Testis (tissue), 5 donors: ENCODE measurements at places on chromosomes 5 and 9.
A peak's percentile ranks its signal among the peaks of the same experiment; 100 is the strongest.

- no peak for DNase-seq
Measured at GRCh38 chr9:113388833-113389232, 12.0 kb upstream of the HDHD3 start.

DNA sequence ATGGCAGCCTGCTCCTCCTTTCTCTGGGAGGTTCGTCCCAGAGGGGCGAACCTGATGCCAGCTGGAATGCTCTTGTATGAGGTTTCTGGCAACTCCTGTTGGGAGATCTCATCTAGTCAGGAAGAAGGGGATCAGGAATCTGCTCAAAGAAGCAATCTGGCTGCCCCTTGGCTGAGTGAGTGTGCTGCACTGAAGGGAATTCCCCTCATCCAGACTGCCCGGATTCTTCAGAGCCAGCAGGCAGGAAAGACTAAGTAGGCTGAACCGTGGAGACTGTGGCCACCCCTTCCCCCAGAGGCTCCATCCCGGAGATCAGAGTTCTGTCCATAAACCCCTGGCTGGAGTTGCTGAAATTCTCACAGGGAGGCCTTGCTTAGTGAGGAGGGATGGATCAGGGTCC lies 476.0 kb downstream of the CSNK1G3 start:
- no peak for DNase-seq

DNA sequence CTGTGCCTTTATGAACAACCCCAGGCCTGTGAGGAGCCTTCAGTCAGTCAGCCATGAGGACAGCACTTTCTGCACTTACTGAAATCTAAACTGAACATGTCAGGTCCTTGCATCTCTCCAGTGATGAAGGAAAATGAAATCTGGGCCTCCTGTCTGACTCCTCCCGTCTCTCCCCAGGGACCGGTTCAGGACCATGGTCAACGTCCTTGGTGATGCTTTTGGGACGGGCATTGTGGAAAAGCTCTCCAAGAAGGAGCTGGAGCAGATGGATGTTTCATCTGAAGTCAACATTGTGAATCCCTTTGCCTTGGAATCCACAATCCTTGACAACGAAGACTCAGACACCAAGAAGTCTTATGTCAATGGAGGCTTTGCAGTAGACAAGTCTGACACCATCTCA lies 77.0 kb upstream of the PLPP6 start:
- DNase-seq, result no peak

- DNase-seq, result no peak
Measured at GRCh38 chr9:77712533-77713130, 64.5 kb upstream of the GNA14 start.

DNA sequence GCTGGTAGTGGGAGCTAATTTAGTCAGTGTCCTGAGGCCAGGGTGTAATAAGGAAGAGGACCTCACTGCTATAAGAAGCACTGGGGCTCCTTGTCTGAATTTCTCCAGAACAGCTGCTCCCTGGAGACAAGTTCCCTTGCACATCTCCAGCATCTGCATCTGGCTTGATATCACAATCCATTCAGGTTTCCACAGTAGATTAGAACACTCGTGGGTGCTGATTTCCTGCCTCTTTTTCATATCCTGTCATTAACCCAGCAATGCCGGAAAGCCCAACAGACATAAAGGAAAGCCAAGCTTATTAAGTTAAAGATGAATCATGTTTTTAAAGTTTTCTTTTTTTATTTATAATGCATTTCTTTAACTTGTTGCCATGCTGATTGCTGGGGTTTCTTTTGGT lies 232.3 kb upstream of the WWC1 start:
- no peak for DNase-seq

GRCh38 chr5:154472871-154473580 lies 5.0 kb downstream of the HAND1 start:
- DNase-seq, result no peak

DNA sequence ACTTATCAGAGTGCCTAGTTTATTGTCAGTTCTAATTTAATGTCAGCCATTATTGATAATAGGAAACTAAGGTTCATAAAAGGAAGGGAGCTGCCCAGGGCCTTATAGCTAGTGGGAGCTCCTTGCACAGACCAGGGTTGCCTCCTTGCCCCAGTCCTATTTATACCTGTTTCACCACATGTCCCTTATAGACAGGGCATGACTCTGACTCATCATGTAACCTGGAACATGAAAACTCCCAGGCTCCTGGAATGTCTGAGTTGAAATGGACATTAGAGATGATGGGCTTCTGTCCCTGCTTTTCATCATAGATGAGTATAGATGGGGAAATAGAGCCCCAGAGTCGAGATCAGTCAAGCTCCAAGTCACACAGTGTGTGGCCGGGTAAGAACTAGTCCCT lies 21.1 kb downstream of the FAT2 start:
- DNase-seq, result no peak

DNA sequence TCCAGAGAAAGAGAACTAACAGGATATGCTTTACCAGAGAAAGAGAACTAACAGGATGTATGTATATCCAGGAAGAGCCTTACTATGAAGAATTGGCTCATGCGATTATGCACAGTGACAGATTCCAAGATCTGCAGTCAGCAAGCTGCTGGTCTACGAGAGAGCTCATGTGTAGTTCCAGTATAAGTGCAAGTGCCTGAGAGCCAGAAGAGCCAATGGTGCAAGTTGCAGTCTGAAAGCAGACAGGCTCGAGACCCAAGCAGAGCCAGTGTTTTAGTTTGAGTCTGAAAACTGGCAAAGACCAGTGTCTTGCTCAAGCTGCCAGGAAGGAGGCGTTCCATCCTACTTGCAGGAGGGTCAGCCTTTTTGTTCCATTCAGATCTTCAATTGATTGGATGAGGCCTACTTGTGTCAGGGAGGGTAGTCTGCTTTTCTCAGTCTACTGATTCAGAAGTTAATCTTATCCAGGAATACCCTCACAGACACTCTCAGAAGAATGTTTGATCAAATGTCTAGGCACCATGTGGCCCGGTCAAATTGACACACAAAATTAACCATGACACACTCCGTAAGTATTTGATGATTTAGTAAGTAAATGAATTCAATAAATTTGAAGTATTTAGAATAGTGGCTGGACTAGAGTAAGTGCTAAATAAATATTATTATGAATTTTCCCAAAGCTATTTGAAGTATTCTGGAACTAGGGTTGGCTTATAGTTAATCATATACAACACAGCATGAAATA lies 372.1 kb upstream of the SGCD start:
- DNase-seq, result no peak

DNA sequence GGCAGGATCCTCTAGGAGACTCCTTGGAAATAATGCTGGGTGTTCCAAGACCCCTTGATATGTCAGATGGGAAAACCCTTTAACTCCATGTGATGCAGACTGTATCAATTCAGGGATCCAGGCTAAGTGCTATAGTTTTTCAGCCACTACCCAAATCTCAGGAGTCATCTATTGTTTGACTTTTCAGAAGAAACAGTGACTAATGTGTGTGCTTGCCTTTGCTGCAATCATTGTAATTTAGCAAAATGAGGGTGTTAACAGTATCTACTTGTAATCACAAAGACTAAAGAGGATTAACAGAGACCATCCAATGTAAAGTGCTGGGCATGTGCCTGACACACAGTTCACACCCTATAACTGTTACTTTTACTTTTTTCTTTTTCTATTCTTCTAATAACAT lies 309.6 kb upstream of the RFX3 start:
- DNase-seq, result no peak

DNA sequence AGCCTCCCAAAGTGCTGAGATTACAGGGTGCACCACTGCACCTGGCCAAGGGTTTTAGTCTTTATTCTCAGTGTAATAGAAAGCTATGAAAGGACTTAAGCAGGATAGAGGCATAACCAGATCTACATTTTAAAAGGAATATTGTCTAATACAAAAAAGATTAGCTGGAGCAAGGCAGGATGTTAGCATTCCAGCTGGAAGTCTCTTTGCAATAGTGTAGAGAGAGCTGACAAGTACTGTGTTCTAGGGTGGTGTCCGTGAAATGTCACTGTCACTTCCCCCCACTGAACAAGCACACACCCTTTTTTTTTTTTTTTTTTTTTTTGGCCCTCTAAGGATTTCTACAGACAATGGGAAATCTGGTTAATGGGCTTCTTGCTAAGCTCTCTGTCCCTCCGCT lies 24.2 kb upstream of the DEPDC1B start:
- no peak for DNase-seq

DNA sequence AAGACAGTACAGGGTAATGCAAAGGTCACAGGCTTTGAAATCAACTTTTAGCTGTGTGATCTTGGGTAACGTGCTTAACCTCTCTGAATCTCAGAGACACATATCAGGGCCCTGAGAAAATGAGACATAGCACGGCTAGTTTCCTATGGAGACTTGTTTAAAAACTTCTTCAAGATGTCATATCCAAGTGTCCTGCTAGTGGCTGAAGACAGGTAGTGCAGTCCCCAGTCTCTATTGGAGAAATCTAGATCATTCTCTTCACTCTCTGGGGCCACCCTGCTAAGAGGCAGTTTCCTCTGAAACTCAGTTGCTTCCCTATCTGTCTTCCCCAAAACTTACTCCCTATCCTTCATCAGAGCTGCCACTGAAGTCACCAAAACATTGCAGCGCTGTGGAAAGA lies 30.3 kb upstream of the GRXCR2 start:
- DNase-seq, result no peak

DNA sequence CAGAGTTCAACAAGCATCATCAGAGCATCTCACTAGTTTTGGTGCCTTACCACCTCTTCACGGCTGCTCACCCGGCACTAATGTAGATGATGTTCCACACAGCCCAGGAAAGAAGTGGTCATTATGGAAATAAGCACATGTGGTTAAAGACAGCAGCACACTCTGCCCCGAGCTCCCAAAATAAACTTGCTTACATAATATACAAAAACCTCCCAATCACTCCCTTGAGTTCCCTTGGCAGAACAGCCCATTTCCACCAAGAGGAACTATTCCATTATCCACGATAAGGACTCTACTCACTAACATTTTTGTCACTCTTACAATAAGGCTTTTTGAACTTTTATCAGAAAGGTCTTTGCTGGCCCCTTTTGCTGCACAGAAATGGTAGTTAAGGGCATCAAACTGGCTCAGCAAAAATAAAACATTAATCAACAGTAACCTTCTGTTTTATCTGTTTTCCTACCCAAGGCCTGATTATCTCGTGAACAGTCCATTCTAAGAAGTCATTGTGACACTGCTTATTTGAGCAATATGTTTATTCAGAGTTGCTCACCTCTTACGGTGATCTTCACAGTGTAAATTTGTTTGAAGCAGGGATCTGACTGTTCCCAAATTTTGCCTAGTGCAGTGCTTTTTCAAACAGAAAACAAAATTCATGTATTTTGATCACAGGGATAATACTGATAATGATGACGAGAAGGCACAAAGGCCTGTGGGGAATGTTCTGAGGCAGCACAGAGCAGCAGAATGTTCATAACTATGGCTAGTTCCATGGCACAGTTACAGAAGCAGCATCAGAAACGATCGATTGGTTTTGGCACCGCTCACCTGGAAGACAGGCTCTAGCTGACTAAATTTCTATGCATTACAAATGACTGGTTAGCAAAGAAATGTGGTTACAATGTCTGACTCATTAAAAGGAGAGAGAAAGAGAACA lies 399.8 kb upstream of the PIK3R1 start:
- peak; percentile 64 for DNase-seq

- no peak for DNase-seq
Measured at GRCh38 chr5:101539315-101539714, 636.2 kb upstream of the ST8SIA4 start.

GRCh38 chr5:1186351-1187233 lies 14.8 kb upstream of the SLC6A19 start:
- DNase-seq, result no peak

DNA sequence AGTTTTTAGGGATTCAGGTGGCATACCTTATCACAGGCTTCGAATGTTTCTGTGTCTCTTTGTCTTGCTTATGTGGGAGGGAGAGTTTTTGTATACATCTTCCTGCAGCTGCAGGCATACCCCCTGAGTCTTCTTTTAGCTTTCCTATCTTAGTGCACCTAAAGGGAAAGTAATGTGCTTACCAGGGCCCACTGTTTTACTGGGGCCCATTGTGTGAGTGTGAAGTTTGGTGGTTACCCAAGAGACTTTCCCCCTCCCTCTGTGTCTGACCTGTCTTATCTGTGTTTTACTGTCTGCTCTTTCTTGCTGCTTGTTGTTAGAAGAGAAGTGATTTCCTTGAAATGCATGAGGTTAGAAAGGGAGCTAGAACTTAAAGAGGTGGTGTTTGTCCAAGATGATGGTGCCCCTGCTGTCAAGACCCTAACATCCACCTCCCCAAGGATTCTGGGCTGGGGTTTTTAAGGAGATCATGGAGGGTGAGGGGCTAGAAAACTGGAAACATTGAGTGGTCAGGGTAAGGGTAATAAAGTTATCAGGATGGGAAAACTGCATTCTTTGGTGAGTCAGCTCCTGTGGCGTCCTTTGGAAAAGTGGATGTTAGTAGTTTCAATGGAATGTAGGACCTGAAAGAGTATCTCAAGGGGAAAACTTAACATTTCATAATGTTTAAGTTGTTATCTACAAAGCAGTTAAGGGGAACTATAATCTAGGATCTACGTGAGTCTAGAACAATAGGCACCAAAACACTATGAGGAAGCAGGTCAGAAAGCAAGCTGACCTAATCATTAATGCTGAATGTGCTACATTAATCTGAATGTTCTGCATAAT lies 583.5 kb upstream of the TUSC1 start:
- DNase-seq, result no peak

GRCh38 chr5:146169076-146169475 lies 13.4 kb downstream of the LARS1 start:
- no peak for DNase-seq

GRCh38 chr5:9015937-9016270 lies 530.0 kb downstream of the SEMA5A start:
- no peak for DNase-seq

GRCh38 chr9:2158111-2158610 lies 143.0 kb downstream of the SMARCA2 start:
- DNase-seq, result peak; percentile 64
